Activated CD4-positive, alpha-beta T cell treated with anti-CD3 and anti-CD28 coated beads, Interleukin-2, amount 10 ng/mL, durations not matched to agents 7 days and 5 days (primary cell): ENCODE measurements at places on chromosomes 3 and 15. TPM values are rescaled to one million over a fixed set of nuclear protein-coding genes. Genes with fewer than 3 reads are reported as not detected.

DNA sequence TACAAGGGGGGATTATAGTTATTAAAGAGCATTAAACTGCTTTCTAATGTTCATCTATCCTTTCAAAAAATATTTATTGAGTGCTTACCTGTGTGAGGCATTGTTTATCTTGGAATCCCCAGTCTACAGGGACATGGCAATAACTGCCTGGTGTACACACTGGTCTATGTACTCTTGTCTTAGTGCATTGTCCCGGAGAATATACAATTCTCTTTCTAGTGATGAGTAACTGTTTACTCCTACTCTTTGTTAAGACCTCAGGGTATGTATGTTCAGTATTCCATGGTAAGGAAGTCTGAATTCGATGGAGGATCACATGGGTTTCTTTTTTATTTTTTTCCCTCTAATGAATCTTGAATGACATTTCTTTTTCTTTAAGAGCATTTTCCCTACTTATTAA is 772.4 kb upstream of the NR2F2 start:
- DNase-seq: no peak

NPAP1 gene
- not detected for total RNA-seq

SATB1 gene
- 357 TPM for total RNA-seq

DNA sequence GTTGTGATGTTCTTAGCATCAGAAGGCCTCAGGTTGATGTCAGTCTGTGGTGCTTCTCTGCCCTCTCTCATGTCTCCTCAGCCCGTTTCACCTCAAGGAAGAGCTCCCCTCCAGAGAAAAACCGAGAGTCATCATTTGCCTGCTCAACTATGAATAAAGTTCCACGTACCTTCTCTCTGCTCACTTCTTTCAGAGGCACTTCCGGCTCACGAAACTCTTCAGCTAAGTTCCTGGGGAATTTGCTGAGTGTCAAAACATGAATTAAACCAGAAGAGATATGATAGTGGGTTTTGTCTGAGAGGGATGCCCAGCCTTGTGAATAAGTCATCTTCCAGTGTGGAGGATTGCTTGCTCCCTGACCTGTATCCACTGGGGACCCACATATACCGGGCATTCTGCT is 37.7 kb downstream of the CCR4 start:
- no peak for DNase-seq

- no peak for DNase-seq
Observed at GRCh38 chr3:13885704-13886010, 5.8 kb upstream of the WNT7A start.

DNA sequence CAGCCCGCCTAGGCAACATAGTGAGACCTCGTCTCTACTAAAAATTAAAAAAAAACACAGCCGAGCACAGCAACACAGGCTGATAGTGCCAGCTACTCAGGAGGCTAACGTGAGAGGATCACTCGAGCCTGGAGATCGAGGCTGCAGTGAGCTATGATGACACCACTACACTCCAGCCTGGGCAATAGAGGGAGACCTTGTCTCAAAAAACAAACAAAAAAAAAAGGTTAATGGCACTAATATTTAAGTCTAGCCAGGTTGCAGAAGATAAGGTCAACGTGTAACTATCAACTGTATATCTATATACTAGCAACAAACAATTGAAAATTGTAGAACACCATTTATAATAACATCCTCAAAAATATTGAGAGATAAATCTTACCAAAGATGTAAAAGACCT is 75.1 kb downstream of the MYO9A start:
- no peak for DNase-seq

CATSPER2 gene
- 1.4 TPM for total RNA-seq

ALDH1A3 gene
- total RNA-seq: not detected

DNA sequence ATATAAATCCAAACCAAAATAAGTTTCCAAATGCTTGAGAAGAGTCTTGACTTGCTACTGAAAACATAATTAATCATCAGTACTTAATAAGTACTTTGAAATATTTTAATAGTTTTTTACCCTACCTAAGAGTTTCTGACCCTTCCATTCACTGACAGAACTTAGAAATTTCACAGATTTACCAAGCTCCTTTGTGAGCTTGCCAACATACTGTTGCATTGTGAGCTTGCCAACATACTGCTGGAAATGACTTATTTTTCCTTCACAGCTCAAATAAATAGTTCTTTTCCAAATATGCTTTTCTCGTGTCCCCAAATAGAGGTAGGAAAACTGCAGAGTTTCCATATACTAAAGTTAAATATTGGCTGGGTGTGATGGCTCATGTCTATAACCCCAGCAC is 9.6 kb upstream of the AADAC start:
- no peak for DNase-seq

- no peak for DNase-seq
Observed at GRCh38 chr3:210669-211068, 14.1 kb downstream of the CHL1 start.
